ENCODE measurements at places on chromosomes 5 and 9.

DNA sequence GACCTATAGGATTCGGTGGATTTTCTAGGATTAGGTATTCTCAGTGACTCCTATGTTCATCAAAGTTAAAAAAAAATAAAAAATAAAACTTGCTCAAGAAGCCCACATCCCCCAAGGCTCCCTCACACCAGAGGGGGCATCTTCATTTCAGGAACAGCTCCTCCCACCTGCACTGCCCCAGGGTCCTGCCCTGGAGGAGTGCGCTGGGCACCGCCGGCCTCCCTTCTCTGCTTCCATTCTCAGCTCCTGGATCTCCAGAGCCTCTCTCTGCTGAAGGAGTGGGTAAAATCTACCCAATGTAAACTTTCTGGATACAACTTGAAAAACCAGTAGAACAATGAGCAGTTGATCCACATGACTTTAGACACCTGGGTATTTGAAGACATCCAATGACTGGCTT lies 359.8 kb upstream of the IRX4 start:
- H3K27ac ChIP-seq: no peak overlapping the region
- no peaks in the 10 kb centered on the region for H3K36me3 ChIP-seq
- H3K4me3 ChIP-seq: no peak overlapping the region

- no peaks in the 10 kb centered on the region for H3K27me3 ChIP-seq
- no peak overlapping the region for H3K4me3 ChIP-seq
Measured at GRCh38 chr9:88583901-88584596, 49.1 kb downstream of the NXNL2 start.

DNA sequence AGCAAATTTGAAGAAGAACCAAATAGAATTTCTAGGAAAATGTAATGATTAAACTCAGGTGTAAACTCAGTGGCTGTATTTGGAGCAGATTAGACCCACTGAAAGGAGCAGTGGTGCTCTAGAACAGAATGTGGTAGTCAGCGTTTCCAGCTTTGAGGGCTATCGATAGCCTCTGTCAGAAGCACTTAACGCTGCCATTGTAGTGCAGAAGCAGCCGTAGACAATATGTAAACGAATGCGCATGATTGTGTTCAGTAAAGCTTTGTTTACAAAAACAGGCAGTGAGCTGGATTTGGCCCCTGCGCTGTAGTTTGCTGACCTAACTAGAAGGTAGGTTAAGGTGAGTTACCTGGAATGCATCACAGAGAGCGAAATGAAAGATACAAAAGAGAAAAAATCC lies 72.0 kb downstream of the FAM78A start:
- H3K4me3 ChIP-seq: no peak overlapping the region
- no peak overlapping the region for H3K27ac ChIP-seq

DNA sequence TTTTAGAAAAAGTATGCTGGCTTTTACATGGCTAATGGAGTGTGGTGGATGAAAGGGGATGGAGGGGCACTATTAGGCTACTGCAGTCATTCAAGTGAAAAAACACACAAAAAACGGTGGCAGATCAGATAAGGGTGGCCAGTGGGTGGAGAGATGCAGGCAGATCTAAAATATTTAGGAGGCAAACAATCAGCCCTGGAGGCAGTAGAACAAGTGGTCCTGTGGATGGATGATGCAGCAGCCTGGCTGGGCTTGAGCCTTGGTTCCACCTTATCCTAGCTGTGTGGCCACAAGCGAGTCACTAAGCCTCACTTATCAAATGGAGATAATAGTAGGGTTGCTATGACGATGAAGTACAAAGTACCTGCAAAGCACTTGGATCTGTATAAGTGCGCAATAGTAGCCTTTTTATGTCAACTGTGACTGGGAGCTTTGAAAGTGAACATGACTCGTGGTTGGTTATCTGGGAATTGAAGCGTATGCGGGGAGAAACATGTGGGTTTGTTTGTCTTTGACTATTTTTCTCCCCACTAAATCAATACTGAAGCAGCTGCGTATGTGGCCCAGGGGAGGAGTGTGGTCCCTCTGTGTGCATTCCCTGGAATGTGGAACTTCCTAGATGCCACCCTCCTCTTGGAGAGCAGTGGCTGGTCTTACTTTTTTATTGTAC lies 20.2 kb downstream of the NSG2 start:
- H3K27me3 ChIP-seq: no peaks in the 10 kb centered on the region
- no peak for DNase-seq

DNA sequence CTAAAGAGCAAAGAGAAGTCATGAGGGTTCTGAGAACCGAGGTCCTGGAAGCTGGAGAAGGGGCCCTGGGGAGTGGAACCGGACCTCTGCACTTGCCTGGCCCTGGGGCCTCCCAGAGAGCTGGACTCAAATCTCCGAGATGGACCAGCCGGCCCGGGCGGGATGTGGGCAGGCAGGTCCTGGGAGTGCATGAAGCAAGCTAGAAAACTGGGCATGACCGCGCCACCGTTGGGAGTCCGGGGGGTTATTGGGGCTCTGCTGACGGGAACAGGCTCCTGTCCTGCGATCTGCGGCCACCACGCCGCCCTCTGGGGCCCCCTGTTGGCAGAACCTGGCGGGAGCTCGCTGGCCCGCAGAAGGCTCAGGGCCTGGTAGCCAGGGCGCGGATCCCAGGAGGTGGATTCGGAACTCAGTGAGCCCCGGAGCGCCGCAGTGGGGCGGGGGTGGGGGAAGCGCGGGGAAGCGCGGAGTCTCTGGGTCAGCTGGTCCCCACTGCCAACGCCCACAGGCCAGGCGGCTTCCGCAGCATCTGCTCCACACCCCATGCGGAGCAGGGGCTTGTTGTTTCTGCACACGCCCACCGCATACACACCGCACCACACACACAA lies 150.6 kb downstream of the ERCC6L2 start:
- no peak overlapping the region for H3K27ac ChIP-seq
- no peak overlapping the region for H3K4me3 ChIP-seq
- no peak for DNase-seq
- H3K27me3 ChIP-seq: no peaks in the 10 kb centered on the region

- H3K4me3 ChIP-seq: no peak overlapping the region
- H3K36me3 ChIP-seq: no peaks in the 10 kb centered on the region
- DNase-seq: no peak
- H3K4me1 ChIP-seq: no peaks in the 10 kb centered on the region
- H3K27ac ChIP-seq: no peak overlapping the region
Measured at GRCh38 chr5:65271906-65272305, 209.8 kb downstream of the ADAMTS6 start.

DNA sequence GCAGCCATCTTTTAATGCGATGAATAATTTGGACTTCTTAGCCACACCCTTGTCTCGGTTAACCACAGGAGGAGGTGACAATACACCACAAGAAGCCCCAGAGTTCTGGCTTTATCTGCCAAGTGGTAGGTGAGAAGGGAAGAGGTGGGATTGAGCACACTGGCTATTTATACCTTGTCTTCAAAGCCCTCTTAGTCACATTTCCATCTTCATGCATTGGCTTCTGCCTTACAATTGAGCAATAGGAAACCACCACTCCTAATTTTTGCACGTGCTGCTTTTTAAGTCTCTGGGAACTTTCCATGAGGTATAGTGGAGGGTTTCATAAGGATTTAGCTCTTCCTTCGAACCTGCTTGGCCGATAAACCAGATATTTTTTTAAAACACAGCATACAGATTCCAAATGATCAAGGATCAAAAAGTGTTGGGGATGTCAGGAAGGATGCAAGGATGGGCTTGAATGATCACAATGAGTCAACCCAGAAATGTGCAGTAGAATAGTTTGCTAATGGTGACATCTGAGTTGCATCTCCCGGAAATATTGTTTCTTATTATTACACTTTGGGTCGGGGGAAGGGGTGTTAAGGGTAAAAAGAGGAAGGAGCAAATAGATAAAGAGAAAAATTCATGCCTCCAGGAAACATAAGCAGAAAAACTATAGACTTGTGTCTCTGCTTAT lies 25.5 kb downstream of the PLAC8L1 start:
- no peaks in the 10 kb centered on the region for H3K27me3 ChIP-seq
- no peak overlapping the region for H3K27ac ChIP-seq
- H3K4me1 ChIP-seq: peaks cover 5% of the 10 kb centered on the region

- no peak overlapping the region for H3K27ac ChIP-seq
- H3K27me3 ChIP-seq: no peaks in the 10 kb centered on the region
- H3K36me3 ChIP-seq: no peaks in the 10 kb centered on the region
- DNase-seq: no peak
- no peak overlapping the region for H3K4me3 ChIP-seq
Measured at GRCh38 chr5:90484540-90484939, 9.9 kb downstream of the POLR3G start.

- H3K4me3 ChIP-seq: no peak overlapping the region
- no peaks in the 10 kb centered on the region for H3K4me1 ChIP-seq
- H3K27me3 ChIP-seq: no peaks in the 10 kb centered on the region
- no peak for DNase-seq
- H3K36me3 ChIP-seq: no peaks in the 10 kb centered on the region
- no peak overlapping the region for H3K27ac ChIP-seq
Measured at GRCh38 chr9:13688990-13689600, 409.6 kb upstream of the MPDZ start.

DNA sequence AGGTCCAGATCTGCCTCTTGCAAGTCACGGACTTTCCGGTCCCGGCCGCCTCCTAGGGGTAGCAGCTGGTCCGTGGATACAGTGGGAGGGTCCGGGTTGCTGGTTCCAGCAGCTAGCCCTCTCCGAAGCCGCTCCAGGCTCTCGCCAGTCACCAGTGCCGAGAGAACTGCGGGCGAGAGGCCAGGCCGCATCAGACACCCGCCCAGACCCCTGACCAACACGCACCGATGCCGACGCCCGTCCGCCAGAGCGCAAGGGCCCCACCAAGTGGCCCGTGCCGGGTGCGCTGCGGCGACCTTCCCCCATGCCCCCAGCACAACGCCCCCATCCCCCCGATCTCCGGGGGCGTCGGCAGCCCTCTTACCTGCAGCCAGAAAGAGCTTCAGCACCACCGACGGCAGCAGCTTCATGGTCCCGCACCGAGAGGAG lies 470 bp downstream of the HBEGF start:
- no peak overlapping the region for H3K27ac ChIP-seq
- peak overlapping the region; percentile 60 for H3K4me3 ChIP-seq
- peaks cover 27% of the 10 kb centered on the region for H3K4me1 ChIP-seq

- H3K36me3 ChIP-seq: no peaks in the 10 kb centered on the region
- DNase-seq: peak; percentile 60
- peaks cover 78% of the 10 kb centered on the region for H3K4me1 ChIP-seq
- H3K4me3 ChIP-seq: peak overlapping the region; percentile 10
- peak overlapping the region; percentile 87 for H3K27ac ChIP-seq
- no peaks in the 10 kb centered on the region for H3K27me3 ChIP-seq
Measured at GRCh38 chr9:33159777-33160127, 7.4 kb downstream of the B4GALT1 start.

- no peak overlapping the region for H3K4me3 ChIP-seq
- H3K27me3 ChIP-seq: no peaks in the 10 kb centered on the region
- no peaks in the 10 kb centered on the region for H3K36me3 ChIP-seq
- DNase-seq: no peak
- no peak overlapping the region for H3K27ac ChIP-seq
Measured at GRCh38 chr5:78705826-78706225, 57.3 kb upstream of the LHFPL2 start.

DNA sequence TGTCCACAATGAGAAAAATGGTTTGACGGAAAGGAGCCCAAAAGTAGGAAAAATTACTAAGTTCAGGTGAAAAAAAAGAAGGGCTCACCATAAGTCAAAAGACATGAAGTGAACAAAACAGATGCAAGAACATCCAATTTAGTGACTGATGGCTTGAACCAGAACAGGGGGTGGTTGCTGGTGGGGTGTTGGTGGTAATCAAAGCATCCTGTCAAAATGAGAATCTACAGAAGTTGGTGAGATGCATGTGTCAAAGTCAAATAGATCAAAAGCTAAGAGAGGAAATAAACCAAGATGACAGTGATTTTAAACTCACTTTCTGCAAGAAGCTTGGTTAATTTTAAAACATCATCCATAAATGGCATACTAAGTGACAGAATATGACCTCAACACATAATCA lies 117.4 kb downstream of the MLLT3 start:
- no peaks in the 10 kb centered on the region for H3K36me3 ChIP-seq
- H3K4me1 ChIP-seq: peaks cover 5% of the 10 kb centered on the region
- no peak overlapping the region for H3K27ac ChIP-seq

DNA sequence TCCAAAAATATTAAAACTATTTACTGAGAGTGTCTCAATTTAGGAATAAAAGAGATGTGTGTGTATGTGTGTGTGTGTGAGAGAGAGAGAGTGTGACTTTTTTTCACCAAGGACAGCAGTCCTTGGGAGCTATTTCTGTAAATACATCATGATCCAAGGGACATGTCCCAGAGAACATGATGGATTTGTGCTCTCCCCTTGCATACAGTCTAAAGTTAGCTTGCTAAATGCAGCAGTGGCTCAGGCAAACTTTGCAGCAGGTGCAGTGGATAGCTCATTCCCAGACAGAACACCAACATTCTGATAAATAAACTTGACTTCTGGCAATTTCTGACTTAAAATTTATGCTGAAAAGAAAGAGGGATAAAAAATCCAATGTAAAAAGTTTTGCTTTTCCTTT lies 55.4 kb upstream of the SGCD start:
- H3K27ac ChIP-seq: no peak overlapping the region
- no peaks in the 10 kb centered on the region for H3K4me1 ChIP-seq

- no peak for DNase-seq
- no peak overlapping the region for H3K4me3 ChIP-seq
- H3K27me3 ChIP-seq: no peaks in the 10 kb centered on the region
- H3K27ac ChIP-seq: no peak overlapping the region
- H3K36me3 ChIP-seq: peaks cover 64% of the 10 kb centered on the region
Measured at GRCh38 chr9:120410925-120411501, 169.0 kb downstream of the CDK5RAP2 start.
